Uterus (tissue), 4 donors: ENCODE measurements at places on chromosomes 12 and 14. TPM values are rescaled to one million over a fixed set of nuclear protein-coding genes. Genes with fewer than 3 reads are reported as not detected.
A peak's percentile ranks its signal among the peaks of the same experiment; 100 is the strongest.

DNA sequence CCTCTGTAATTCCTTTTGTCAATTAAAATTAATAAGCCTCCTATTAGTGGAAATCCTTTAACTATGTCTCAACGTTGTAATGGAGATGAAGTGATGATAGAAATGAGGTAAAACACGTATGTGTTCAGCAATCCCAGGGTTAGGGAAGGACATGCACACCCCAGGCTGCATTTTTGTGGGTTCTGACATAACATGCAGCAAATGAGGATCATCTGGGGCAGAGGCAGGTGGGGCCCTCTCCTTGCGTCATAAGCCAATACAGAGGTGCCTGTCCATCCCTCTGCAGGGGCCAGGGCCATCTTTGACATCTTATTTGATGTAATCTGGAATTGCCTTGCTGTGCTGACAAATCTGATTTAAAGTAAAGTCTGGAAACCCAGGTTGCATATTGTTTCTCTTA lies 73.2 kb downstream of the MYRFL start:
- H3K36me3 ChIP-seq = no peaks in the 10 kb centered on the region
- no peak for DNase-seq
- no peak overlapping the region for H3K27ac ChIP-seq
- no peak overlapping the region for H3K4me3 ChIP-seq
- H3K27me3 ChIP-seq = no peaks in the 10 kb centered on the region
- H3K4me1 ChIP-seq = no peaks in the 10 kb centered on the region

- no peaks in the 10 kb centered on the region for H3K4me1 ChIP-seq
- no peaks in the 10 kb centered on the region for H3K36me3 ChIP-seq
- H3K27me3 ChIP-seq = no peaks in the 10 kb centered on the region
- H3K27ac ChIP-seq = no peak overlapping the region
- H3K4me3 ChIP-seq = no peak overlapping the region
- no peak for DNase-seq
These were observed 4.6 kb downstream of the FAM177A1 start for GRCh38 chr14:35050652-35051051.

- H3K4me3 ChIP-seq = peak overlapping the region; percentile 41
- peak overlapping the region; percentile 100 for H3K27ac ChIP-seq
- DNase-seq = no peak
- H3K27me3 ChIP-seq = no peaks in the 10 kb centered on the region
These were observed 9.9 kb upstream of the SLC38A2 start for GRCh38 chr12:46382408-46382963.

DNA sequence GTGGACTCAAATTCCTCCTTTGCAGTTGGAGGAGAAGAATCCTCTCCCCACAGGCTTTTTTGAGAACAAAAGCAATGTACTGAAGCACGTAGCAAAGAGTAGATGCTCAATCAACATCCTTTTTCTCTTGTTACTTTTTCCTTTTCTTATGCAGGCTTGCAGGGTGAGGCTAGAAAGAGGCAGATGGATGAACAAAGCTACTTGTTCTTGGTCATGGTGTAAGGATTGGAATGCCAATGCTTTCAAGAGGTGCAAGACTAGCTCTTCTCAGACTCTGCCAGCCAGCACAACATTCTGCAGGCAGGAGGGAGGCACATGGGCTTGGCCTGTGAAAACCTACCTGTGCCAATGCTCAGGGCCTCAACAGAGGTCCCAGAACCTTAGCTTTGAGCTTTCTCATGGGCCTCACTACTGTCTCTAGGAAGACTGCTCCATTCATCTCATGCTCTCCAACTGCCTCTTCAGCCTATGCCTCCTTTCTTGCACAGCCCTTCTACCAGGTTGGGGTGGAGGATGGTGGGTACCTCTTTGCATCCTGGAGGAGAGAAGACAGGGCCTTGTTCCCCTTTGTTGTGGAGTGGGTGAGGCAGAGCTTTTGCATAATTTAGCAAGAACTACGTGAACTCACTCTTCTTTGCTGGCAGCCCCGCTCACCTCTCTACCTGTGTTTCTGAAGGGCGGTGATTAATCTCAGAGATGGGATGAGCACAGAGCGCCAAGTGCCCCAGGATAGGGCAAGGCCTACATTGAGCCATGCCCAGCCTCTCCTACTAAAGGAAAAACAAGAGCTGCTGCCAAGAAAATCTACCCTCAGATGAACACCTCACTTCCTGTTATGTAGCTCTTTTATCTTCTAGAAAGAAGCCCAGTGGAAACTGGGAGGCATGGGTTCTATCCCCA lies 1119.7 kb downstream of the VRK1 start:
- no peaks in the 10 kb centered on the region for H3K4me1 ChIP-seq
- DNase-seq = no peak
- no peaks in the 10 kb centered on the region for H3K36me3 ChIP-seq

DNA sequence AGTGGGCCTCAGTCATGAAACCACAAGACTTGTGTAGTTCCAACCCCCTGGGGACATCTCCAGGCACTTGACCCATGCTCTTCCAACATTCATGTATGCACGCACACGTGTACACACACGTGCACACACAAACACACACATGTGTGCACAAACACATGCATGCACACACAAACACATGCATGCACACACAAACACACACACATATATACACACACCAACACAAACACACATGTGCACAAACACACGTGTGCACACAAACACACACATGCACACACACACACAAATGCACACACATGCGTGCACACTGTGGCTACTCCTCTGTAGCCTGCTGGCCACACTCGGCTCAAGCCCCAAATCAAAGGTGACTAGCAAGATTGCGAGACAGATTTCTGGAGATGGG lies 22.8 kb downstream of the BDKRB2 start:
- no peaks in the 10 kb centered on the region for H3K27me3 ChIP-seq
- DNase-seq = no peak
- no peaks in the 10 kb centered on the region for H3K4me1 ChIP-seq
- no peak overlapping the region for H3K4me3 ChIP-seq

The STRN3 gene
- total RNA-seq = 25.9 TPM

The FOXN4 gene
- total RNA-seq = not detected

The PRB2 gene
- not detected for total RNA-seq
